ENCODE measurements at places on chromosomes 4 and X.

DNA sequence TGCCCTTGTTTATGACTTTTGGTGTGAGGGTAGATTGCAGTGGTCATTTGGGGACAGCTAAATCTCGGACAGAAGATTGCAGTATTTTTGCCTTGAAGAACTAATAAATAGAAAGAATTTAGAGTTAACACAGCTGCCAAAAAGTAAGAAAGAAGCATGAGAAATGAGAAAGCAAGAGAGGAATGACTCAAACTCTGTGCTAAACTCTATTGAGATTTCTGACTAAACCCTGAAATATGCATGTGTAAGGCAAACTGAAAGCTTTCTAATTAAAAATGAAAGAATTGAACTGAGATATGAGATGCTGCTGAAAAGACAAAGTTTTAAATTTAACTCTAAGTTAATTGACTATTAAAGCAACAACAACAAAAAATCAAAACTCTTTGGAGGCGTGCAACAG, 791.3 kb downstream of the RAB28 start:
- DNase-seq = no peak

GRCh38 chrX:21374163-21374993, at the start of gene CNKSR2:
TSS of gene CNKSR2 (plus strand) at chrX:21374418. CDS start at chrX:21374898, 480 bp downstream.
- DNase-seq = peak; percentile 38

DNA sequence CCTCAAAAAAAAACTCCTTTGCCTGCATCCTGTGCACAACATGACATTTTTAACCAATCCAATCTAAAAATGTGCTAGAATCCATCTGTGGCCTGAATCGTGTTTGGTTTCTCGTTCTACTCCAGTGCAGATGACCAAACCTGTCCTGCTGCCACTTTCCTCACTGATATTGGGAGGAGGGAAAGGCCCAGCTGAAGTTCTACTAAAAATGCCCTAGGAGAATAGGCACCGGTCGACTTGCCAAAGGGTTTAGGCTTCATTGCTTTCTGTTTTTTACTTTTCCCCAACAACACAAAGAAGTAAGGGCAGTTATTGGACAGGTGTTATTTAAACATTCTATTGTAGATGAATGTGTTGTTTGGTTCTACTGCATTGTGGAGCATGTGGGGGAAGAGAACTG, 7.8 kb upstream of the FHDC1 start:
- no peak for DNase-seq

GRCh38 chrX:100663642-100664041, 19.6 kb downstream of the SRPX2 start:
- DNase-seq = no peak

DNA sequence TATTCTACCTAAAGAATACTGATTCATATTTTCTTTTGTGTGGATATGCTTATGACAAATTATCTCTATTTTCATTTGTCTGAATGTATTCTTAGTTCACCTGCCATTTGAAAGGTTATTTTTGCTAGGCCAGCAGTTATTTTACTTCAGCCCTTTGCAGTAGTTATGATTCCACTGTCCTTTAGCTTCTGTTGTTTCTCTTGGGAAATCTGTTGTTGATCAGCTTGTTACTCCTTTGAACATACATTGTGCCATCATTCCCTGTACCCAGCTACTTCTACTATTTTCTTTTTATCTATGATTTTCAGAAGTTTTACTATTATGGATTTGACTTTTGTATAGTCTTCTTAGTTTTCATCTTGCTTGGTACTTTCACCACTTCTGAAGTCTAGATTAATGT, 37.2 kb downstream of the RBM46 start:
- no peak for DNase-seq

DNA sequence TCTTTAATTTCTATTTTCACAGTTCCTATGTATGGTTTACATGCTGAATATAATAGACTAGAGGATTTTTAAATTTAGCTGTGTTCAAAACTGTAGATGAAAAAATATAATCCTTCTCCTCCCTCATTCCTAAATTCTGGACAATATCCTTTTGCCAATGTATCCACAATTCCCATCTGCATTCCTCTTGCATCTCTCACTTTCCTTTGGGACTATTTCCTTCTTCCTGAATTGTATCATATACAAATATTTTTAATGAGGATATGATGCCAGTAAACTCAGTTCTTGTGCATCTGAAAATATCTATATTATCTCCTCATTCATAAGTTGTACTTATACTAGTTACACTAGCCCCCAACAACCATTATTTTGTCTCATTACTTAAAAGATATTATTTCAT, 46.7 kb downstream of the DDX60L start:
- no peak for DNase-seq

DNA sequence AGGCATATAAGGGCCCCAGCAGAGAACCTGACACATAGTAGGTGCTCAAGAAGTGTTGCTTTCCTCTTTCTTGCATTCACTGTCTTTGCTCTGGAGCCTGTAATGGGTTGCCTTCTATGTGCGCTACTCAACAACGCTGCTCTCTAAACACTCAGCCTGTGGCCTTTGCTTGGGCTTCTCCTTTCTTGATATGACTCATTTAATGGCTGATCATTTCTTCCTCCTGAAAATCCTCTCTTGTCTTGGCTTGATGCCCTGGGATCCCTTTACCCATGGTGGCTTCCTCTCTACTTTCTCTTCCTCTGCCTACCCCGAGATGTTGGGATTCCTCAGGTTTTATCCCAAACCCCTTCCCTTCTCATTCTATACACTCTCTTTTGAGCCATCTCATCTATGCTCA, 19.9 kb upstream of the PJA1 start:
- DNase-seq = no peak

GRCh38 chr4:54005475-54005874, 58.9 kb downstream of the CHIC2 start:
- no peak for DNase-seq

DNA sequence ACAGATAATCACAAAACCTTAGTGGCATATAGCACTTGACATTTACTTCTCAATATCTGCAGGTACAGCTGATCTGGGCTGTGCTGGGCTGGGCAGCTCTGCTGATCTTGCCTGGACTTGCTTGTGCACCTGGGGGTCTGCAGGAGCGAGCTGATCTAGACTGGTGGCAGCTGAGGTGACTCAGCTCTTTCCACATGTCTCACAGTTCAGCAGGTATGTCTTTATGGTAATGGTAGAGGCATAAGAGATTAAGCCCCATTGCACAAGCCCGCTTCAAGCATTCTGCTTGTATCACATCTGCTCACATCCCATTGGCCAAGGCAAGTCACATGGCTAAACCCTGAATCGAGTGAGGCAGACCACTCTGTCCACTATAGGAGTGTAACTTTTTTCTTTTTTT, 506.7 kb downstream of the BCOR start:
- DNase-seq = no peak

DNA sequence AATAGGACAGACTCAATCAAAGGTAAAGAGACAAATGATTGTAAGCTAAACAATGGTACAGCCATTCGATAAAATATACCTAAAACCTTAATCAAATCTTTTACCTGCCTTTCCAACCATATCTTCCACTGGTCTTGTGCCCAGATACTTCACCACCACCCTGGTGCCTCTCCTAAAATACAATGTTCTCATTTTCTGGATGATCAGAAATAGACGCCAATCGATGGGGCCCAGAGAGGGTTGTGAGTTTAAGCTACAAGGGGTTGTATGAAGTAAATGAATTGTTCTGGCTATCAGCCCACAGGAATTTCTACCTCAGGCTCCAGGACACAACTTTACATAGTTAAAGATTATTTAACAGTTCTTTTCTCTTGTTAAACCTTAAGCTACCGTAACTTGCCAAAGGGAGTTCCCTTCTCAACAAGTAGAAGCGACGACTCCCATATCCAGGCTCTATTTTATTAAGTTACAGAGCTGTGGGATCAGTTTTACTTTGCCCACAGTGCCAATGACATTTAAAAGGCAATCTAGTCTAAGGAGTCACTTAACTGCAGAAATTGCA, 99.1 kb downstream of the CHRNA9 start:
- no peak for DNase-seq

DNA sequence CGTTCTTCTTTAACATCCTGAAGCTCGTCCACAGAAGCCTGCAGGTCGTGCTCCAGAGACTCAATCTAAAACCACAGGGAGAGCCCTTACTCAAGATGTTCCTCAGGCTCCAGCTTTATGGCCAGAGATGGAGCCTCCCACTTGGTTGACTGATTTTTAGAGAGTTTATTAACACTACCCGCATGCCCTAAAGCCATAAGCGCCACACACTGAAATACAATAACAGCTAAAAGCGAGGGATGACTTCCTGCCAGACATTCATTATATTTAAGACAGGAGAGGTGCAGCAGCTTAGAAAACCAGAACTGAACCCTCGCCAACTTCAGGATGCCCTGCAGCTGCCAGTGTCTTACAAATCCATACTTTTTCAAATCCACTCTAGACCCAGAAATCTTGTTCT, 42.0 kb downstream of the SOD3 start:
- no peak for DNase-seq

- no peak for DNase-seq
Observed at GRCh38 chr4:22999419-22999818, 306.7 kb downstream of the GBA3 start.

DNA sequence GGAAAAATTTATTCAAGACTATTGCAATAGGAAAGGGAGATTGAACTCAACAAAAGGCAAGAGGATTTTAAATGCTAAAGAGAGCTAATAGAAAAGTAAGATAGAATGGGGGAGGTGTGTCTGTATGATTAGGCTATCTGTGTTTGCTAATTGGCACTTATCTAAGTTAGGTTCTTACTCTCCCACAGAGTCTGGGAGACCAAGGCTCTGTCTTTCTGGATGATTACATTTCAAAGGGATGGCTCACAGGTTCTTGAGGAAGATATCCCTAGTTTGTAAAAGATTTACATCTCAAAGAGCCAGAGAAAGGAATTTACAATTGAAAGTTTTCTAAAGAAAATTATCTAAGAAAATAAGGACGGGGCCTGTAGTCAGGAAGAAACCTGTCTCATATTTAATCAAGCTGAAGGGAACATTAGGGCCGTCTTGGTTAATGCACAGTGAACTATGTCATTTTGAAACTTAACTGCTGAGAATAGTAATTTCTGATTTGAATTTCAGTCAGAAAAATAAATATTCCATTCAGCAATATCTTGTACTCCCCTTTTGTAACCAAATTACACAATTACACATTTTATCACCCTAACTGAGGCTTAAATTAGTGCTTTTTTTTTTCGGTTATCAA, 75.8 kb downstream of the MAGEB10 start:
- DNase-seq = no peak

GRCh38 chr4:168705121-168705520, 208.3 kb downstream of the PALLD start:
- no peak for DNase-seq

GRCh38 chr4:79597266-79597665, 189.2 kb upstream of the GK2 start:
- no peak for DNase-seq

DNA sequence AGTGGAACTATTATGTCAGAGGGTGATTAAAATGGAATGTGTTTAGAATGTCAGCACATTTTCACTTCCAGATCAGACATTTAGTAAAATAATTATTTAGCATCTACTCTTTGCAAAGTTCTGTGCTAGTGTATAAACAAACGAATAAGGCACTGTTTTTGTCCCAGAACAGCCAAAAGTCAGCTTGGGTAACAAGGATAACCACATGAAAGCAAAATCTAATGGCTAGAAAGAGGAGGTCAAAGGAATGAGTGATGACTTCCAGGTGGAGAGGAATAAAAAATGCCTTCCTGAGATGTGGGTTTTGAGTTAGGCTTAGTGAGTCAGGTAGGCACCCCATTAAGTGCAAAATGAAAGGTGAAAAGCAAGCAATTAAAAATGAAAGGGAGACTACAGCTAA, 112.6 kb downstream of the ATP10D start:
- DNase-seq = no peak

Data from activated CD4-positive, alpha-beta T cell treated with anti-CD3 and anti-CD28 coated beads, Interleukin-2, amount 50 U/mL, for 4 hours (primary cell).